HepG2 (cell line): ENCODE measurements at places on chromosomes 2 and 18. TPM values are rescaled to one million over a fixed set of nuclear protein-coding genes. Genes with fewer than 3 reads are reported as not detected.

GRCh38 chr18:48778344-48779011, 172.3 kb downstream of the SMAD7 start:
- no peak for DNase-seq

DNA sequence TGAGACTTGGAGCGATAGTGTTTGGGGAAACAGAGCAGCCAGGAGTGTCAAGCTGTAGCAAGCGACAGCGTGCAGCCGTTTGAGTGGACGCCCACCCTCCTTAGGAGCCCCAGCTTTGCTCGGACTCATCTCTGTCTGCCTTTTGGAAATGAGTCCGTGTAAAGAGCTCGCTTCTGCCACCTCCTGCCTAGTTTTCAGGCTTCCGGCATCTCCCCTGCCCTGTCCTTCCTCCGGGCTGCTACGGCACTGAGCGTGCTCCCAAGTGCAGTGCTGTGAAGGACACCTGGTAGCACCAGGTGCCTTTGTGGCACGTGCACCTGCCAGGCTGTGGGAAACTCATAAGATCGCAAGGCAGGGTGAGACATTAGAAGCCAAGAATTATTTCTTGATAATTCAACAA, 117.1 kb downstream of the RNF144A start:
- peak; percentile 13 for DNase-seq

DNA sequence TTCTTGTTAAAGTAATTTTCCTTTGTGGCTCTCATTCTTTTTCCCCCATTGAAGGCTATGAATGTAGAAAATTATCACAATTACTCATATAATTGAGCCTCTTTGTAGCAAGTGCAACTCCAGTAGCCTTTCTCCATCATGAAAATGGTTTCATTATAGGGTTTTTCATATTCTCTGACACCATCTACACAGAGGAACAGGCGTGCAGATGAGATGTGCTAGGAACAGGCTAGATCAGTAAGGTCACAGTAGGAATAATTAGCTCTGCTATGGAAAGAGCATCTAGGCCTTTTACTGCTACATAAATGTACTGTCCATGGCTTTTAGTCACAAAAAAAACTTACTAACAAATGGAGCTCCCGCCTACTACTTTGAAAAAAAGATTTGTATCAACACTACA, 12.6 kb upstream of the DLX1 start:
- no peak for DNase-seq

DNA sequence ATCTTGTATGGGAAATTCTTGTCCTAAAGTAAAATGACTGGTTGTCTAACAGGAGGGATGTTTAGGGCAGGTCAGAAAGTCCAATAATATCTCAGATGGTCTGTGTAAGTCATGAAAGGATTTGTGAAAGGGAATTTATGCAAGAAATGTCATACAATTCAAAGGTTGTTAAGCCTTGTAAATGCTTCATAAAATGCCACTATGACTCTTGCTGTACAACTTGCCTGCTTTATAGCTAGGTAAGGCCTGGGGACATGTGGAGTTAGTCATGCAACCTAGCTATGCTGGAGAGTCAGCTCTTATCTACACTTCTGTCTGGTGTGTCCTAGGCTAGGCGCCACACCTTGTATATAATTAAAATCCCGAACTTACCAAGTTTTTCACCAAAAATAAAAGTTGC, 36.9 kb upstream of the VWA3B start:
- no peak for DNase-seq

DNA sequence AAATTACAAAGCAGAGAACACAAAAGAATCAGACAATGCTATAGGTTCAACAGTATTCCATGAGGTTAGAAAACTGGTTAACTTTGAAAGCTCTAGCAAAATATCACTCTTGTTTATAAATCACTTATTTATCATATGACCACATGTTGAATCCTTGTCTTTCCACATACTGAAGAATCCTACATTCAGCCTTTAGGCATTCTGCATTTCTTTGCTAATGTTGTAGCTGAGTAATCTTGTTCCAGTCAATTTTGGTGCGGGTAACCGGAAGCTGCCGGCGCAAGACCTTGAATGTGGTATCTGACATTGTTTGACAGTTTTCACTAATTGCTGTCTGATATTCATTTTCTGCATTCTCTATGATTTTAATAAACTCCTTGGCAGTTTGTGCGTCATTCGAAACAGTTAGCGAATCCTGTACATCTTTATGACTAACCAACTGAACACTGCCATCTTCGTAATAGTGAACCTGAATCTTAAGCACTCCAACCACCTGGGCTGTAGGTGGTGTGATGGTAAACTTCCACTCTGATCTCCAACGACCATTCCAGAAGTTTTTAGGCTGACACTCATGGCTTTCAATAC, 154.1 kb downstream of the BAZ2B start:
- no peak for DNase-seq

- DNase-seq, result no peak
Observed at GRCh38 chr18:59502274-59503175, 143.5 kb upstream of the LMAN1 start.

DNA sequence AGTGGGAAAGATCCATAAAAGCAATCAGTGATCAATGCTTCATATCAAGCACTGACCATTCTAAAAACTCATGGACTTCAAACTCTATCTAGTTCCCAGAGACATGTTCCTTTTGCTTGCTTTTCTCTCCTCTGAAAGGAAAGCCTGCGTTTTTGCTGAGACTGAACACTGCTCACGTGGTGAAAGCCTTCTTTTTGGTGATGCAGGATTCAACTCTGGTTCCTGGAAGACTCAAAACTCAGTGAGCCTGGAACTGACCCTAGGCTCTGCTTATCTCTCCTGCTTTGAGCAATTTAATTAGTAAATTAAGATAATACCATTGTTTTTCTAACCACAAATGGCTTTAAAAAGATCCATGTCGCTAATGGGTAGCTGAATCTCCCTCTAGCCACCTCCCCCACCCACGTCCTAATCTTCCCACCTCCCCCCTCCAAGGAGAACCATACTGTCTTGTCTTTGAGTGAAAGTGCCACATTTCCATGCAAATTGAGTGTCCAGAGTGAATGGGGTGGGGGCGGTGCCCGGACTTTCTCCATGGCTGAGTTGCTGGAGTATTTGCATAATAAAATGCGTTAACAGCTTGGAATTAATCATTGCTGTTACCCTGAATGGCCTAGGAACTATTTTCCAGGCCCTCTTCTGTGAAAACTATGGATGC, 130.5 kb downstream of the BCL11A start:
- DNase-seq, result no peak

Gene HJURP
- polyA plus RNA-seq, result 26.0 and 43.9 TPM in 2 replicates
